ENCODE measurements at places on chromosomes 13 and 19. TPM values are rescaled to one million over a fixed set of nuclear protein-coding genes. Genes with fewer than 3 reads are reported as not detected.

CCDC122 gene
- total RNA-seq: 2.4 TPM

DCT gene
- not detected for total RNA-seq

SLC7A9 gene
- total RNA-seq: 0.44 TPM

FGF9 gene
- total RNA-seq: not detected

FFAR2 gene
- not detected for total RNA-seq

Measured in A549 treated with DMSO at 1 μM for 4 hours (cell line).